ENCODE measurements at places on chromosomes 13 and 19.

DNA sequence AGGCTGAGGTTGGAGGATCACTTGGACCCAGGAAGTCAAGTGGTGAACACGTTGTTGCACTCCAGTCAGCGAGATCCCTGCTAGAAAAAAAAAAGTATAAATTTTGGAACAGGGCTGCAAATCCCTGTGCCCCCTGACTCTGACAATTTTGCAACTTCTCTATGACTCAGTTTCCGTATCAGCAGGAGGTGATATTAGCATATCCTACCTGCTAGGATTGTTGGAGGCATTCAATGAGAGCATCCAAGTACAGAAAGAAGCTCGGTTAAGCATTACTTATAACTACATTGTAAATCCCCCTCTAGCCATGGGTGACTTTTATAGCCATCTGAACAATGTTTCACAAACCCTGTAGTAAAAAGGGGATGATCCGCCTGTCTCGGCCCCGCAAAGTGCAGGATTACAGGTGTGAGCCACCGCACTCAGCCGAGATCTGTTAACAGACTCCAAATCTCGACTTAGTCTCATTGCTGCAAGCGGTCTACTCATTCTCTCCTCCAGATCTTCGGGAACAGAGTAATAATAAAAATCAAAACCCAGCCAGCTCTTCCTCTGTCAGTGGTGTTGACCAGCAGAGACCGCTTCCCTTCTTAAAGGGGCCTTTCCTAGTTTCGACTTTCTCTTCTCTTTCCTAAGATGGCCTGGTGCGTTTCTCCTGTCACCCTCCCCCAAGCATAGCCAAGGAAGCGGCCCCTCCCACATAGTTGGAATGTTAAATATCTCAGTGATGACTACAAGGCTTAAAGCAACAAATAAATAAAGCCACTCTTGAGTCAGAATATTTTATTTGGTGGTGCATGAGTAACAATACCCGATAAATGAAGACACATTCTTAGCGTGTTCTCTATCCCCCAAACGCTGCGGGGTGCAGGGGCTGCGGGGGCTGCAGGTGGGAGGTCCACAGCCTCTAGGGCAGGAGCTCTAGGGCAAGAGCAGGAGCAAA is 10.3 kb upstream of the BICRA start:
- H3K4me3 ChIP-seq, result peak overlapping the region; percentile 33
- peaks cover 15% of the 10 kb centered on the region for H3K4me1 ChIP-seq
- H3K27me3 ChIP-seq, result peaks cover 20% of the 10 kb centered on the region
- no peaks in the 10 kb centered on the region for H3K36me3 ChIP-seq
- DNase-seq, result no peak

DNA sequence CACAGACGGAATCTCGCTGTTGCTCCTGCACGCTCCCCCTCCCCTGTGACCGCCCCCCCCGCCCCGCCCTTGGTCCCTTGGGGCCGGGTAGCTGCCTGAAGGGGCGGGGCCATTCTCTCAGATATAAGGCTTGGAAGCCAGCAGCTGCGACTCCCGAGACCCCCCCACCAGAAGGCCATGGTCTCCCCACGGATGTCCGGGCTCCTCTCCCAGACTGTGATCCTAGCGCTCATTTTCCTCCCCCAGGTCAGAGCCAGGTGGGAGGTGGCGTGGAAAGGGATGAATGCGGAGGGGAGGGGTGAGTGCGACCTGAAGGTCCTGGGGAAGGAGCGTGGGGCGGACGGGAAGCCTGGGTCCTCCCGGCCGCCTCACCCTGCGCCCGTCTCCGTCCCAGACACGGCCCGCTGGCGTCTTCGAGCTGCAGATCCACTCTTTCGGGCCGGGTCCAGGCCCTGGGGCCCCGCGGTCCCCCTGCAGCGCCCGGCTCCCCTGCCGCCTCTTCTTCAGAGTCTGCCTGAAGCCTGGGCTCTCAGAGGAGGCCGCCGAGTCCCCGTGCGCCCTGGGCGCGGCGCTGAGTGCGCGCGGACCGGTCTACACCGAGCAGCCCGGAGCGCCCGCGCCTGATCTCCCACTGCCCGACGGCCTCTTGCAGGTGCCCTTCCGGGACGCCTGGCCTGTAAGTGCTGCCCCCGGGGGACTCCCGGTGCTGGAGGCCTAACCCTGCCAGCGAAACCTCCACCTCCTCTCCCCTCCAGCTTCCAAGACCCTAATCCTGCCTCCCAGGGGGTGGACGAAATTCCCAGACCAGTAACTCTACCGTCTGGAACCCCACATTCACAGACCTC is at the start of gene DLL3:
DLL3 (plus strand) TSS at position 150 of the 845 bp plus-strand sequence; CDS start at position 178, 28 bp downstream.
- peaks cover 50% of the 10 kb centered on the region for H3K27me3 ChIP-seq
- peaks cover 6% of the 10 kb centered on the region for H3K36me3 ChIP-seq
- DNase-seq, result no peak
- H3K4me3 ChIP-seq, result peak within 1 kb of the TSS; percentile 73
- H3K4me1 ChIP-seq, result peaks cover 25% of the 10 kb centered on the region

- no peaks in the 10 kb centered on the region for H3K4me1 ChIP-seq
- peaks cover 13% of the 10 kb centered on the region for H3K36me3 ChIP-seq
Measured at GRCh38 chr13:21516805-21517204, 57.7 kb upstream of the ZDHHC20 start.

DNA sequence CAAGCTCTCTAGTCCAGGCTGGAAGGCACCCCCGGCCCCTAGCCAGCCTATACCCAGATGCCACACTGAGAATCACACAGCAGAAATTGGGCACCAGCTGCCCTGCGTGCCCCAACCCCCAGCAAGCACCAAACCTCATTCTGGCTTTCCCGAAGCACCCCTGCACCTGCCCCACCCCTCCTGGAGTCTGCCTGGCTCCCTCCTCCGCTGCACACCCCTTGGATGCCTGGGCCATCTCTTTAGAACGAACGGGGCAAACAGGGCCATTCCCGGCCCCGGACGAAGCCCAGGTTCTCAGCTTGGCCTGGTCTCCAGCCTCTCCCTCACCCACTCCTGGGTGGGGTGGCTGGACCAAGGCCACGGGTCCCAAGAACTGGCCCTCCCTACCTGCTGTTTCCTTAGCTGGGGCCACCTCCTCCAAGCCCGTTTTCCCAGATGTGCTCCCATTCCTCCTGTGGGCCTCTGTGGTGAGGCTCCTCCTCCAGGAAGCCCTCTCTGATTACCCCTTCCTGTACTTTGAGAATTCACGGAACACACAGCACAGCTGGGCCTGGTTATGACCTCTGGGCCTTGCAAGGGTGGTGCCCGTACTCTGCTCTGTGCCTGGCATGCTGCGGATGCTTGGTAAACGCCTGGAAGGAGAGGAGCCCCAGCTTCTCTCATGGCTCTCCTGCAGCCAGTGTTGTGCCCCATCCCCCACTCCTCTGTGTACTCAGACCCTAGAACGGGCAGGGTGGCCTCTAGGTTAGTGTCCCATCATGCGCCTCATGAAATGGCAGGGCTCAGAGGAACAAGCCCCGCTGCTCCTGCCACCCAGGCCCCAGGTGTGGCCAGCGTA is 21.4 kb downstream of the CEBPG start:
- DNase-seq, result no peak
- no peaks in the 10 kb centered on the region for H3K27me3 ChIP-seq
- H3K4me1 ChIP-seq, result peaks cover 2% of the 10 kb centered on the region

DNA sequence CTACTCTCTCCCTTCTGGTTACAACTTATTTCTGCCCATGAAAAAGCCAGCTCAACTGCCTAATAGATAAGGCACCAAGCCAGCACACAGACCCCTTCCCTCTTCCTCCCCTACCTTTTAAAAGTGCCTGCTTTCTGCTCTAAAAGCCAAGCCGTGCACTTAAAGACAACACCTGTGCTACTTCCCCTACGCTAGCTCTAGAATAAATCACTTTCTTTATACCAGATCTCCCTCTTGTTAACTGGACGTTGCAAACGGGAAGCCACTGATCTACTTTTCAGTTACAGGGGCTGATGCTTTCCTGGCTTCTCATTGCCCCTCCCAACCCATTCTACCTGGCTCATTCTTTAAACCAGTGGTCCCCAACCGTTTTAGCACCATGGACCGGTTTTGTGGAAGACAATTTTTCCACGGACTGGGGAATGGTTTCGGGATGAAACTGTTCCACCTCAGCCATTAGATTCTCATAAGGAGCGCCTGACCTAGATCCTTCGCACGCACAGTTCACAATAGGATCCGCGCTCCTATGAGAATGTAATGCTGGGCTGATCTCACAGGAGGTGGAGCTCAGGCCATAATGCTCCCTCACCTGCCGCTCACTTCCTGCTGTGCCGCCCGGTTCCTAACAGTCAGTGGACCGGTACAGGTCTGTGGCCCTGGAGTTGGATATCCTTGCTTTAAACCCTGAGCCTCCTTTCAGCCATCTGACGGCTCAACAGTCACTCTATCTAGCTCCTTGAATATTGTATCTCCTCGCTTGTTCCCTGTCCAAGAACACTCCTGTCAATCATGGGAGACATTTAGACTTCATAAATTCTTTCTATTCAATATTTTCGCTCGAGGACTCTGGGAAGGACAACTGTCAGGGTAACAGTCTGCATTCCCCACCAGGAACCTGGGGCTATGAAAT is 841 bp upstream of the ZNF223 start:
- peak overlapping the region; percentile 93 for H3K4me3 ChIP-seq
- peak overlapping the region; percentile 82 for H3K27ac ChIP-seq
- peaks cover 11% of the 10 kb centered on the region for H3K4me1 ChIP-seq
- peaks cover 20% of the 10 kb centered on the region for H3K36me3 ChIP-seq
- H3K27me3 ChIP-seq, result peaks cover 14% of the 10 kb centered on the region
- DNase-seq, result no peak

GRCh38 chr13:104357174-104357573 is 1291.0 kb upstream of the SLC10A2 start:
- no peak overlapping the region for H3K4me3 ChIP-seq
- H3K27me3 ChIP-seq, result no peaks in the 10 kb centered on the region
- no peak for DNase-seq
- no peak overlapping the region for H3K27ac ChIP-seq
- no peaks in the 10 kb centered on the region for H3K4me1 ChIP-seq
- H3K36me3 ChIP-seq, result no peaks in the 10 kb centered on the region

GRCh38 chr19:35713904-35714495 is 3.8 kb upstream of the KMT2B start:
- no peak for DNase-seq
- peaks cover 73% of the 10 kb centered on the region for H3K4me1 ChIP-seq
- peaks cover 38% of the 10 kb centered on the region for H3K36me3 ChIP-seq
- peak overlapping the region; percentile 99 for H3K27ac ChIP-seq
- peak overlapping the region; percentile 88 for H3K4me3 ChIP-seq

DNA sequence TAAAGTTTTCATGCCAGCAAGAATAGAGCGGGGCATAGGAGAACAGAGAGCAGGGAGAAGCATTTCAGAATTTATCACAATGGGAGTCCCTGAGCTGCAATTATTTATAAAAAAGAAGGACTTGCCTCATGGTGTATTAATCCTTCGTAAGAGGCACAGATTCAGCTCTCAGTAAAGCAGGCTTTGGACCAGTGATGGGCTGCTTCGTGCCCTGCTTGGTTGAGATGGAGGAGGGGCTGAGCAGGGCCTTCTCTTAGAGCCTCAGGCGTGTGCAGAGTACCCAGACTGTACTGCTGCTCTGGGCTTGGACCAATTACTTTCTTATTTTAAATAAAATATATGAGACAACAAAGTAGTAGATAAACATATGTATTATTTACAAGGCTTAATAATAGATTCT is 265.7 kb upstream of the SLC10A2 start:
- no peaks in the 10 kb centered on the region for H3K36me3 ChIP-seq
- H3K27me3 ChIP-seq, result no peaks in the 10 kb centered on the region
- H3K27ac ChIP-seq, result no peak overlapping the region
- DNase-seq, result no peak

DNA sequence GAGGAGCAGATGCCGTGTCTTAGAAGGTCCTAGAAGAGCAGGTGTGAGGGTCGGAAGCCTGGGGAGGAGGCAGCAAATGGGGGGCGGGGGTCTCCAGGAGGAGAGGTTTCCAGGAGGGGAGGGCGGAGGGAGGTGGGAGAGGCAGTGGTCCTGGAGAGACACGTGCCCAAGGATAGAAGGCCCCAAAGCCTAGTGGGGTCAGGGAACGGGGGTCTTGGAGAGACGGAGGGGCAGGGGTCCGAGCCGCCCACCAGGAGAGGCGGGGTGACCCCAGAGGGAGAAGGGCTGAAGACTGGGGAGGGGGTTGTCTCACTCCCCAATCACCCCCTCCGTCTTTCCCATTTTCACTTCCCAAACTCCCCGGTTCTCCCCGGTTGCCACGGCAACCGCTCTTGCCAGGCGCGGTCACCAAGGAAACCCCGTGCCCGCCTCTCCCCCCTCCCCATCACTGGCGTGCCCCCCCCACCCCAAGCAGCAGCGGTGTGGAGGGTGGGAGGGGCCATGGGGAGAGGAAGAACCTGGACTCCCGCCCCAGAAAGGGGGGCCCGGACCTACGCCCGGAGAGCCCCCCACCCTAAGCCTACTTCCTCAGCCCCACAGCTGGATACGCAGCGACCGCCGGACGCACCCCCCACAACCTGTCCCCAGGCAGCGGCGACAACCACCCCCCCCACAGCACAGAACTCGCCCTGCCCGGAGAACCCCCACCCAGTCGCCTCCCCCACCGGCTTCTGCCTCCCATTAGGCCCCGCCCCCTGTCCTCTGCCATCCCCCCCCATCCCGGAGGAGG is 988 bp downstream of the LRRC4B start:
- peaks cover 70% of the 10 kb centered on the region for H3K27me3 ChIP-seq
- peaks cover 22% of the 10 kb centered on the region for H3K4me1 ChIP-seq
- H3K27ac ChIP-seq, result no peak overlapping the region
- H3K36me3 ChIP-seq, result no peaks in the 10 kb centered on the region
- no peak for DNase-seq

All from stimulated activated naive B cell treated with anti-CD40 and anti-IgM and Interleukin-4, amounts not matched to agents 10 μg/mL and 1 μg/mL and 100 μg/mL, for 72 hours (primary cell).